ENCODE measurements at places on chromosomes 12 and 14.

DNA sequence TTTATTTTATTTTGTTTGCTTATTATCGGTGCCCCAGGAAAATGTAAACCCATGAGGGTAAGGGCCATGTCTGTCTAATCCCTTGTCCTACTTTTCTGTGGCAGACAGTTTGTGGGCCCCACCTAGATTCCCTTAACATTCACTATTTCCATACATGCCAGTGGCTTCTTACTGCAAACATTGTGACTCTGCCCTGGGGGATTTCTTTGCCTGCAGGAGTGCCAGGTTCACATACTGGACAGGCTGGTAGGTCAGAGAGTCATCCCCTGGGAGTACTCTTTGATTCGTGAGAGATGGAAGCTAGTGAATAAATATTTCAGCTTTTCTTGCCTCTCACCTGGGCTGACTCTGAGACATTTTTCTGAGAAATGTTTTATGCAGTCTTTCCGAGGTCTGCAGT is 122.8 kb upstream of the TBX5 start:
- no peak for DNase-seq

GRCh38 chr12:68560851-68561422 is 49.8 kb upstream of the RAP1B start:
- no peak for DNase-seq

DNA sequence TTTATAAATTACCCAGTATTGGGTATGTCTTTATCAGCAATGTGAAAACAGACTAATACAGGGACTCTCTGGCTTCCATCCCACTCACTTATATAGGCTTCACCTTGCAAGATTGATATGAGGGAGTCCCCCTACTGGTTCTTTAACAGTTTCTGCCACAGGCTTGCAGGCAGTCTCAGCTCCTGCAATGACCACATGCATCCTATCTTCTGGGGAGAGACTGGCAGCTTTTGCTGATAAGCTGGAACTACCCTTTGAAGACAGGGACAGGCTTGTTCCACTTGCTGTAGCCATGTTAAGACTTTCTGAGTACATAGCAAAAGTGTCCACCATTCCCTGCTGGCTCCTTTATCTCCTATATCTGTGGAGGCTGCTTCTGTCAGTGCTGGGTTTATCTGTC is 531.7 kb upstream of the FLRT2 start:
- no peak for DNase-seq

- no peak for DNase-seq
Measured at GRCh38 chr12:57027805-57028153, 11.4 kb upstream of the TAC3 start.

DNA sequence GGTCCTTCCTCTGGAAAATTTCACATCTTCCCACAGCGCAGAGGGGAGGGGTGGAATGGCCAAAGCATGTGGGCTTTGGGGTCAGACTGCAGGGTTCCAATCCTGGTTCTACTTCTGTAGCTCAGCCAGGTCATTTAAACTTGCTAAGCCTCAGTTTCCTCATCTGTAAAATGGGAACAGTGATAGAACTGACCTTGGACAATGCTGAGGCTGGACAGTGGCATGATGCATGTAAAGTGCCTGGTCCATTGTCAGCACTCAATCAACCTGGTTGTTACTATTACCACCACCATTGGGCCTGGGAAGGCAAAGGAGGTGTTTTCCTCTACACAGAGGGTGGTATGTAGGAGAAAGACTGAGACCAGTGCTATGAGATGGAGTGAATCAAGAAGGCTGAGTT is 162.8 kb downstream of the VRK1 start:
- no peak for DNase-seq

DNA sequence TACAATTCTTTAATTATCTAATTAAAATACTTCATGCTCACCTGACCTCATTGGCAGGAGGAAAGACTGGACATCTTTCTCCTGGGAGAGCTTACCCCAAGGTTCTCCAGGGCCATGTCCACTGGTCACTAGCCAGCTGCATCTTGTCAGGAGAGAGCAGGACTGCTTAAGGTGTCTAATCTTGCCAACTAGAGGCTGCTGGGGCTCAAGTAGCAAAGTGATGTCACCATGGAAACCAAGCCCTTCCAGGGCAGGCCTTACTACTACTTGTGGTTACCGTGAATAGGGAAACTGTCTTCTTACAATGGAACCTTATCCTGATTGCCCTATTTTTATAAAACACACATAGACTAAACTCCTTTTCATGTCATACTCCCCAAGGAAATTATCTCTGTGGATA is 376.4 kb downstream of the SNAPC1 start:
- no peak for DNase-seq
